Thoracic aorta (tissue), 2 donors: ENCODE measurements at places on chromosomes 6 and 20. TPM values are rescaled to one million over a fixed set of nuclear protein-coding genes. Genes with fewer than 3 reads are reported as not detected.

DNMT3B gene
- 0.81 TPM for total RNA-seq

GRM1 gene
- total RNA-seq, result not detected

ZBP1 gene
- total RNA-seq, result 6.1 TPM

CTCFL gene
- not detected for total RNA-seq

SCRT2 gene
- total RNA-seq, result not detected

PRELID3B gene
- 25.5 TPM for total RNA-seq

FAM162B gene
- not detected for total RNA-seq

DNA sequence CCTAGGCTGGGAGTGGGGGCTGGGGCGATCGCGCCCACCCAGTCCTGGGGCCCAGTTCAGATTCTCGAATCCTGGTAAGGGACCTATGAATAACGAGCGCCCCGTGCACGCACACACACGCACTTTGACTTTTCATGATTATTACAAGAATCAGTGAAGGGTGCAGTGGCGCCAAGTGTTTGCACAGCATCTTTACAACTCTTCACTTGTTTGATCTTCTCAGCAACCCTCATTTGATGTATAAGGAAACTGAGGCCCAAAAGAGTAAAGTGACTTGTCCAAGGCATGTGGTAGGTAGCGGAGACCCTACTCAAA, 863 bp upstream of the LRFN2 start:
- DNase-seq, result no peak

- no peak for DNase-seq
Measured at GRCh38 chr6:111723412-111723970, 117.8 kb upstream of the TRAF3IP2 start.

DNA sequence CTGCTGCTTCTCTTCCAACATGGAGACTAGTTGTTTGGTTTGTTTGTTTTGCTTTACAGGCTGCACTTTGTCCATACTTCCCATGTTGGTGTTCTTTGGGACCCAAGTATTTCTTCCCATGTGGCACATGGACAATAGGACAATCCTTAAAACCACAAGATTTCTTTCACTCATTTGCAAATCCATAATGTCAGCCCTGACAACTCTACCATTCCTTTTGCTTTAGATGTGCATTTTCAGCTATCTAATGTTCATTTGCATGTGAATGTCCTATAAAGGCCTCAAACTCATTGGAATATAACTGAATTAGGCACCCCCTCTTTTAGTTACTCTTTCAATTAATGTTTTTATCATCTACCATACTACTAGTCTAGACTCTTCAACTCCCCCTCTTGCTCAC, 16.7 kb downstream of the THEMIS start:
- DNase-seq, result no peak

GRCh38 chr20:37319151-37319671, 26.7 kb upstream of the SRC start:
- DNase-seq, result no peak

GRCh38 chr20:62942456-62942855, 4.5 kb downstream of the GID8 start:
- no peak for DNase-seq

DNA sequence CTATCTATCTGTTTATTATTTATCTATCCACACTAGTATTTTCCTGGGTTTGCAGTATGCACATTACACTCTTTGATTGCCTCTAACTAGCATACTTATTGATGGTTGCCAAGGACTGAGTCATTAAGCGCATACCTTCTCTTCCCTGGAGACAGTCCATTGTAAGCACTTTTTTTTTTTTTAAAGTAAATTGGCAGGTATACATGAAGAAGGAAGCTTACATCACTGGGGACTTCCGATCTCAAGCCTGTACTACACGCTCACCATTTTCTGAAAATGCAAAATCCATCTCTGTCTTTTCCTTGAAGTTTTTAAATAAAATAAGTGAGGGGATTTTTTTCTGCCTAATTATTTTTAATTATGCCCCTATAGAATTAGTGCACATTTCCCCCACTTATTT, 63.5 kb downstream of the HMGN3 start:
- DNase-seq, result no peak
